ENCODE measurements at places on chromosomes 13 and 19.

- no peak for DNase-seq
Observed at GRCh38 chr13:83531022-83531421, 351.3 kb downstream of the SLITRK1 start.

DNA sequence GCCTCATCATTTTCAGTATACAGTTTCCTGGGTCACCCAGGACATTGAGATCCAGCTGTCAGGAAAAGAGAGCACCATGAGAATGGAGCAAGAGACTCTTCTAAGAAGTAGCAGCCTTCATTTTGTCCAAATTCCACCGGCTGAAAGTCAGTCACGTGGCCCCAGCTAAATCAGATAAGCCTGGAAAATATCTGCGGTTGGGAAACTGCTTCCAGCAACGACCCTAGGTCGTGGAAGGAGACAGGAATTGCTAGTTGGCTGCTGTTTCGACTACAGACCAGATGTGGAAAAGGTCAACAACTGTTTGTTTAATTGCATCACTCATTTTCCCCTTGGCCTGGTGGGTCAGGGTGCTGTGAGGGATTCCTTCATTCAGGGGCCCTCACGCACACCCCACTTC is 107.0 kb downstream of the ZNF536 start:
- DNase-seq, result no peak

GRCh38 chr13:73684286-73684685 is 449.9 kb downstream of the KLF12 start:
- no peak for DNase-seq

DNA sequence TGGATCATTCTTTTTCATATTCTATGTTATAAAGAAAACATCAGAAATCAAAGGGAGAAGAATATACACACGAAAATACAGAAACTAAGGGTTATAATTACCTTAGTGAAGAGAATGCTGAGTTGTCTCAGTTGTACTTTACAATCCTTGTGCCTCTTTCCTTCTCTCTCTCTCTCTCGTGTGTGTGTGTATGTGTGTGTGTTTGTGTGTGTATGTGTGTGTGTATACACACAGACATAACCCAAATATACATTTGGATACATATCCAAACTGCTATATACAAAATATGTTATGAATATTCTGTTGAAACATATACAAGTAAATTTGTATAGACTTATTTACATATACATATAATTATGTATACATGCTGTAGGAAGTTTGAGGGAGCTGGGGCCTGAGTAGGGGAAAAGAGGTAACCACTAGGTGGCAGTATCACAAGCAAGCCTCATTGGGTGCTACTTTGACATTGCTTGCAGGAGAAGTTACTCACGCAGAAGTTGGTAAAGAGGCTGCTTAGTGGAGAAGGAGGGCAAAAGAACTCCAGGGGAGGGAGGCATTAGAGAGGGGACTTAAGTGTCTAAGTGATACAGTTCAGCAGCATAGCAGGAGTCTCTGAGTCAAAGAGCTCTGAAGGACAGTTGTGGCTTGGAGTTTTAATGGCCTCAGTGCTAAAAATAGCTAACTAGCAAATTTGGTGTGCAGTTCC is 465.1 kb upstream of the PCDH20 start:
- no peak for DNase-seq

DNA sequence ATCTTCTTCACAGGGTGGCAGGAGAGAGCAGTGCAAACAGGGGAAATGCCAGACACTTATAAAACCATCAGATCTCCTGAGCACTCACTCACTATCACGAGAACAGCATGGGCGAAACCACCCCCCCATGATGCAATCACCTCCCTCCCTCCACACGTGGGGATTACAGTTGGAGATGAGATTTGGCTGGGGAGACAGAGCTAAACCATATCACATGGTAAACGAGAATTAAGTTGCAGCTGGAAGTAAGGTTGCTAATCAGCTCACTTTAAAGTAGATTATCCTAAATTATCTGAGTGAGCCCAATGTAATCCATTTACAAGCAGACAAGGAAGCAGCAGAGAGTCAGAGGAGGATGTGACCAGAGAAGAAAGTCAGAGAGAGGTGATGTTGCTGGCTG is 102.2 kb upstream of the IPO5 start:
- DNase-seq, result no peak

- peak; percentile 14 for DNase-seq
Observed at GRCh38 chr19:49224879-49225278, 67.3 kb downstream of the TRPM4 start.

DNA sequence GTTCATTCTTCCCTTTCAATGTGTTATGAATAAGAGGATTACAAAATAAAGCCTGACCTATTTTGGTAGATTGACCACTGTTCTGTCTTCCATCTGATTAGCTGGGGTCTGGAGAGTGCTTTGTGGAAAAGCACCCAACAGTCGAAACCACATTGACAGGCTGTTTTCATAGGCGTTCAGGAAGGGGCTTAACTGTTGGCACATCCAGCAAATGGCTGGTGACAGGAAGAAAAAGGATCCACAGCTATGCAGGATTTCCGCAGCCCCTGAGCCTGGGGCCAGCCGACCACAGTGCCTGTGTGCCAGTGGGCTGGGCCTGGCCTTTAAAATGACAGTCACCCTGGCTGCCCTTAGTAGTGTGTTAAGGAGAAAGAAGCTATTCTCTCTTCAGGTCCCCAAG is 113.3 kb downstream of the SIPA1L3 start:
- no peak for DNase-seq

DNA sequence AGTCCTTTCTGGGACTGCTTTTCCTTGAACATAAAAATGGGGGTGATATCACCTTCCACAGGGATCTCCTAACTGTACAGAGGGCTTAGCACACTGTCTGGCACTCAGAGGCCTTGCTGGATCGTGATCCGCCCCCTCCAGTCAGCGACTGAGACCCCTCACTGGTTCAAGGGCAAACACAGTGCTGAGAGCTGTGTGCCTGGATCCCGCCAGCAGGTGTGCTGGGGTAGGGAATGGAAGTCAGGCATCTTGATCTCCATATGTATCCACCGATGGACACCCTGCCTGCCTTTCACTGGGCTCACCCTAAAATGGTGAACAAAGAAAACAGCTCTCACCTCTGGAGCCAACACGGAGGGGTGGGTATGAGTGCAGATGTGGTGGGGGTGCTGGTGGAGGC is 64.3 kb downstream of the IRS2 start:
- DNase-seq, result no peak

GRCh38 chr13:103062079-103062478 is 4.1 kb downstream of the SLC10A2 start:
- no peak for DNase-seq

- peak; percentile 81 for DNase-seq
Observed at GRCh38 chr19:55156202-55157063, 1.1 kb downstream of the TNNI3 start.

DNA sequence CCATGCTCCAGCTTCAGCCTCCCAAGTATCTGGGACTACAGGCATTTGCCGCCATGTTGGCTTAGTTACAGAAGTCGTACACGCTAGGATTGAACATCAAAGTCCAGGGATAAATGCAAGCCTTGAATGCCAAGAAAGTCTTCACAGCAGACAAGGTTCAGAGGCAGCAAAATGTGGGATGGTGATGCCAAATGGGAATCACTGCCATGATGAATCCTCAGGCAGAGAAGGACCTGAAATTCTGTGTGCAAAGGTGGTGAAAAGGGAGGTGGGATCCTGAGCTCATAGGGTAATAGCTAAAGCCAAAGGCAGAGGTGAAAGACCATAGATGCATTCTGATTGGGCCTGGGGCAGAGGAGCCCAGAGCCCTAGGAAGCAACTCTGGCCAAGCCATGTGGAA is 79.3 kb upstream of the STK24 start:
- DNase-seq, result no peak

- DNase-seq, result no peak
Observed at GRCh38 chr19:35119578-35120155, 4.0 kb downstream of the FXYD3 start.
